Right ventricle myocardium inferior (tissue), 1 donor: ENCODE measurements at places on chromosomes 16 and 17. TPM values are rescaled to one million over a fixed set of nuclear protein-coding genes. Genes with fewer than 3 reads are reported as not detected.
A peak's percentile ranks its signal among the peaks of the same experiment; 100 is the strongest.

GRCh38 chr16:10949424-10949970 is 5.1 kb downstream of the CLEC16A start:
- no peak for DNase-seq

DNA sequence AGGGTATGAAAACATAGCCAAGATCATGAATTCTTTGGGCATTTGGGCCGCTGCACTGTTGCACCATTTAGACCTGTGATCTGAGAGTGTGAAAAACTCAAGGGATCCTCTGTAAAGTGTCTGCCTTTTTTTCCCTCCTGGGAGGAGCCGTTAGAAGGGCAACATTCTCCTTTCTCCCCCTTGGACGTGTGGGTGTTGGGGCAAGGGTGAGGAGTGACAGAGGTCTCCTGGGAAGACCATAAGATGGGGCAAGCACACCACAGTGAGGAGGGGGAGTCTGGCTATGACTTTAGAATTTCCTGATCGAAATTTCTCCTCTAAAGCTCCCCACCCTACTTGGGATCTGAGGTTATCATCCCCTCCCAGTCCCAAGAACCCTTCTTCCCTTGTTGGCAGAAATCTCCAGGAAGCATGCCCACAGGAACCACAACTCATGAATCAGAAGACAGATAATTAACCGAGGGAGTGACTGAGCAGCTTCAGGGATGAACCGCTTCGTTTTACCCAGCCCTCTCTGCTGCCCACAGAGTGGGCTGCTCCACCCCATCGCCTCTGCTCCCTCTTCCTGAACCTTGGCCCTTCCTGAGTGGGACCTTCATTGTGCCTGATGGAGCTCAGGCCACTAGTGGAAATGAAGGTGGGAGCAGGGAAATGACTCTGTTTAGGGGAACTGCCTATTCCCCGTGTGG is 4.2 kb downstream of the ITGB3 start:
- no peak for DNase-seq

DNA sequence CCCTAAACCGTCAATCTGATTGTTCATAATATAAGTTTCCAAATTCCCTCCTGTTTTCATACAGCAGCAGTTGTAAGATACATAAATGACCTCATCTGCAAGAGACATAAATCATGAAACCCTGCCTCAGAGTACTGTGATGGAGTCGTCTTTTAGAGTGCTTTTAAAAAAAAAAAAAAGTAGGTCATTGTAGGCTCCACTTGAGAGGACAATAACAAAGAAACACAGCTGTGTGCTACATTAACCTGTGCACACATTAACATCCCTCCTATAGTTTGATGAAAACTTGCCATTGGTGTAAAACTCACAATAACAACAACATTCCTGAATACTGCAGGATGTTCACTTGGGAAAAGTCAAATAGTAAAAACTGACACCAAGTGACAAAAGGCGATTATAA is 56.5 kb downstream of the XPO6 start:
- DNase-seq: no peak

DNA sequence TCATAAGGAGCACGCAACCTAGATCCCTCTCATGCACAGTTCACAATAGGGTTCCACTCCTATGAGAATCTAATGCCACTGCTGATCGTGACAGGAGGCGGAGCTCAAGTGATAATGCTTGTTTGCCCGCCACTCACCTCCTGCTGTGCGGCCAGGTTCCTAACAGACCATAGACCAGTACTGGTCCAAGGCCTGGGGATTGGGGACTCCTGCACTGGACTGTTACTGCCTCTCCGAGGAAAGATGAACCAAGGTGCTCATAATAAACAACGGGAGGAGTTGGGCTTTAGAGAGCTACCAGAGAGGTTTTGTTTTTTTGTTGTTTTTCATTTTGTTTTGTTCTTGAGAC is 58.2 kb downstream of the TK2 start:
- DNase-seq: peak; percentile 22

GRCh38 chr16:71296584-71297340 is 7.6 kb upstream of the CMTR2 start:
- no peak for DNase-seq

CA5A gene
- not detected for total RNA-seq

VAC14 gene
- total RNA-seq: 21.7 TPM

QPRT gene
- 29.2 TPM for total RNA-seq

DNA sequence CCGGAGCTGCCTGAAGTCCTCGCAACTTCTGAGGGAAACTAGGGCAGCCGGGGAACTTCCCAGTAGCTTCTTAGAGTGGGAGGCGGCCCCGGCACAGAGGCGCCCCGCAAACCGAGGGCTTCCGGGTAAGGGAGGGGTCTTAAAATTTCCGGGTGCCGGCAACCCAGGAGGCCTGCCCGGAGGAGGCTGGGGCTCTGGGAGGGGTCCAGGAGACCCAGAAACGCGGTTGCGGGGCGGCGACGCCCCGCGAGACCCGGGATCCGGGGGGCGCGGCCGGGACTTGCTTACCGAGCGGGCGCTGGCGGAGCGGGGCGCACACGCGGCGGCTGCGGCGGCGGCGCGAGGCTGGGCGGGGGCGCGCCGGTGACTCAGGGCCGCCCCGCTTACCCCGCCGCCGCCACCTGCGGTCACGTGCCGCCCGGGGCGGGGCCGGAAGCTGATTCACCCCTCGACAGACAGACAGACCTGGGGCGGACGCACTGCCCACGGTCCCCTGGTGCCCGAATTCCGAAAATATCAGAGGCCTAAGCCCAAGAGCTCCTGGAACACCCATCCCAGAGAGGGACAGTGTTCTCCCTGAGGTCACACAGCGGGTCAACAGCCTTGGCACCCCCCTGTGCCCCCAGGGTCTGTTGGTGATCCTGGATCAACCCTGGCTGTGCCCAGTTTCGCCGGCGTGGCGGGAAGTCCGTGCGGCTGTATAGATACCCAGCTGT is at the start of gene FAM83G:
Gene FAM83G, minus strand, starts transcription at position 344 of the 716 bp plus-strand sequence. CDS start 723 bp downstream, outside the sequence.
- peak; percentile 81 for DNase-seq

GRCh38 chr17:74163271-74163821 is 40.1 kb upstream of the RPL38 start:
- no peak for DNase-seq

ZNF205 gene
- total RNA-seq: 7.4 TPM

SLFN13 gene
- 6.7 TPM for total RNA-seq

DNA sequence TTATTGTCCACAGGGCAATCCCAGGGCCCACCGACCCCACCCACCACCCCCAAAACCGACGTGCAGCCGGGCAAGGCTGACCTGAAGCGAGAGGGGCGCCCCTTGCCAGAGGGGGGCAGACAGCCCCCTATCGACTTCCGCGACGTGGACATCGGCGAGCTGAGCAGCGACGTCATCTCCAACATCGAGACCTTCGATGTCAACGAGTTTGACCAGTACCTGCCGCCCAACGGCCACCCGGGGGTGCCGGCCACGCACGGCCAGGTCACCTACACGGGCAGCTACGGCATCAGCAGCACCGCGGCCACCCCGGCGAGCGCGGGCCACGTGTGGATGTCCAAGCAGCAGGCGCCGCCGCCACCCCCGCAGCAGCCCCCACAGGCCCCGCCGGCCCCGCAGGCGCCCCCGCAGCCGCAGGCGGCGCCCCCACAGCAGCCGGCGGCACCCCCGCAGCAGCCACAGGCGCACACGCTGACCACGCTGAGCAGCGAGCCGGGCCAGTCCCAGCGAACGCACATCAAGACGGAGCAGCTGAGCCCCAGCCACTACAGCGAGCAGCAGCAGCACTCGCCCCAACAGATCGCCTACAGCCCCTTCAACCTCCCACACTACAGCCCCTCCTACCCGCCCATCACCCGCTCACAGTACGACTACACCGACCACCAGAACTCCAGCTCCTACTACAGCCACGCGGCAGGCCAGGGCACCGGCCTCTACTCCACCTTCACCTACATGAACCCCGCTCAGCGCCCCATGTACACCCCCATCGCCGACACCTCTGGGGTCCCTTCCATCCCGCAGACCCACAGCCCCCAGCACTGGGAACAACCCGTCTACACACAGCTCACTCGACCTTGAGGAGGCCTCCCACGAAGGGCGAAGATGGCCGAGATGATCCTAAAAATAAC is 3.0 kb downstream of the SOX9 start:
- DNase-seq: no peak

NPIPA2 gene
- total RNA-seq: 3.0 TPM

DNA sequence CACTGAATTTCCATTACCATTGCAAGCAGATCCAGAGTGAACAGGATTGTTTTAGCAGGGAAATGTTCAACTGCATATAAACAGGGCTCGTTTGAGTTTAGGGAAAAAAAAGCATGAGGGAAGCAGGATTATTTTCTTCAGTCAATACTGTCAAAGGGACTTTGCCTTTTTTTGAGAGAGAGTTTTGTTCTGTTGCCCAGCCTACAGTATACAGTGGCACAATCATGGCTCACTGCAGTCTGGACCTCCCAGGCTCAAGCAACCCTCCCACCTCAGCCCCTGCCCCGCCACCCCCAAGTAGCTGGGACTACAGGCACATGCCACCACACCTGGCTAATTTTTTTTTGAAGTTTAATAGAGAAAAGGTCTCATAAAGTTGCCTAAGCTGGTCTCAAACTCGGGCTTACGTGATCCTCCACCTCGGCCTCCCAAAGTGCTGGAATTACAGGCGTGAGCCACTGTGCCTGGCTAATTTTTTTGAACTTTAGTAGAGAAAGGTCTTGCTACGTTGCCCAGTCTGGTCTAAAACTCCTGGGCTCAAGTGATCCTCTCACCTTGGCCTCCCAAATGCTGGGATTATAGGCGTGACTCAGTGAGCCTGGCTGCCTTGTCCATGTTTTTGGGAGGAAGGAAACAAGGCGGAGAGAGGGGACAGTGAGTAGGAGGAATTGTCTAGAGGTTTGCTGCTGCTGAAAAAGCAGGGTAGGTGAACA is 14.8 kb downstream of the PKD1L3 start:
- no peak for DNase-seq

GRCh38 chr17:71163813-71164122 is 957.1 kb upstream of the SOX9 start:
- DNase-seq: no peak

FAM20A gene
- 4.6 TPM for total RNA-seq

- no peak for DNase-seq
Observed at GRCh38 chr16:24896439-24896838, 50.7 kb downstream of the SLC5A11 start.

- no peak for DNase-seq
Observed at GRCh38 chr17:76076765-76077583, 2.0 kb upstream of the ZACN start.

DNA sequence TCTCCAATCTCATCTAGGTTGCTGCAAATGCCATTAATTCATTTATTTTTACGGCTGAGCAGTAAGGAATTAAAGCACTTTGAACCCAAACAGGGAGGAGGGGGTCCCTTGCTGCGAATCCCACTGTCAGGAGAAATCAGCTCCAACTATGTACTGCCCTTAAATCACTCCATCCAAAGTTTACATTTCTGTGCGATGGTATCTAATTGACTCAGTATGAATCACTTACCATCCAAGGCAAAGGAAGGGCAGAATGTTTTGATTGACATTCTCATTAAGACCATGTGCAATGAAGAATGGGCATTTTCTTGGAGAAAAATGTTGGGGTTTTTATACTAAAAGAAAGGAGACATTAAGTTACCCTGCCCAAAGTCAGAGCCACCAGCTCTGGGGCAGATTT is 47.7 kb upstream of the XYLT1 start:
- DNase-seq: no peak

DNA sequence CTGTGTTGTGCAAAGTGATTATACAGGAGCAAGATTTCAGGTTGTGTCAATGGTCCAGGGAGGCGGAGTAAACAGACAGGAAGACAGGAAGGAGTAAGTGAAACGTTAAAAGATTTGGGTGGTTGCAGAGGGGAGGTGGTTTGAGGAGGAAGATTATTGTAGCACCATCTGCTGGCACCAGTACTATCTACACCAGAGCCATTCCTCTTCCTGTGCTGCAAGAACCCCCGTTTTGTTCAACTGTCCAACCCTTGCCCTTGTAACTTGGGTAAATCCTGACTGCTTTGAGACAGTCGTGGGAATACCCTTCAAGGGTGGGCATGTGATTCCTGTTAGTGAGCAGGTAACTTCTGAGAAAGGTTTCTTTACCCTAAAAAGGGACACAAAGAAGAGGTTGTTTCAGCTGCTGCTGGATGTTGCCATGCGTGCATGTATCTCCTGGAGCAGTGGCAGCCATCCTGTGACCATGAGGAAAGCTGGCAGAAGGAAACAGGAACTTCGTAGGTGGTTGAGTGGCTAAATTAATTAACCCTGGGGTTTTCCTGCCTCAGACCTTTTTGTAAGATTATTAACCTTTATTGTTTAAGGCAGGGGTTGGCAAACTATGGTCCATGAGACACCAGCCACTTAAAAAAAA is 124.1 kb downstream of the PRKCA start:
- no peak for DNase-seq

DNA sequence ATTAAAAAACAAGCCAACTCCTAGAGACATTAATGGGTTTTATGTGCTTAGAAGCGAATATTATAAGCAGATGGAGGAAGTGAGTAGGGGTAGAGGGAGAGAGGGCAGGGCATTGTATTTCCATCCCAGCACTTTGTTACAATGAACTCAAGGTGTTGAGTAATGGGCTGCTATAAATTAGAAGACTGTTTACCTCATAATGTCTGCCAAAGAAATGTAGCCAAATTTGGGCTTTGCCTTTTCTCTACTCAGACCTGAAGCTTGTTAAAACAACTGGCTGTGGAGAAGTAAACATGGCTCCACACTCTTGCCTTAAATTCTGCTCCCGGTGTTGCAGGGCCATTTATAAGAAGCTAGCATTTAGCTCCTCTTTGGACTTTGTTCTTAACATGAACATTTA is 134.7 kb downstream of the PMP22 start:
- no peak for DNase-seq

DNA sequence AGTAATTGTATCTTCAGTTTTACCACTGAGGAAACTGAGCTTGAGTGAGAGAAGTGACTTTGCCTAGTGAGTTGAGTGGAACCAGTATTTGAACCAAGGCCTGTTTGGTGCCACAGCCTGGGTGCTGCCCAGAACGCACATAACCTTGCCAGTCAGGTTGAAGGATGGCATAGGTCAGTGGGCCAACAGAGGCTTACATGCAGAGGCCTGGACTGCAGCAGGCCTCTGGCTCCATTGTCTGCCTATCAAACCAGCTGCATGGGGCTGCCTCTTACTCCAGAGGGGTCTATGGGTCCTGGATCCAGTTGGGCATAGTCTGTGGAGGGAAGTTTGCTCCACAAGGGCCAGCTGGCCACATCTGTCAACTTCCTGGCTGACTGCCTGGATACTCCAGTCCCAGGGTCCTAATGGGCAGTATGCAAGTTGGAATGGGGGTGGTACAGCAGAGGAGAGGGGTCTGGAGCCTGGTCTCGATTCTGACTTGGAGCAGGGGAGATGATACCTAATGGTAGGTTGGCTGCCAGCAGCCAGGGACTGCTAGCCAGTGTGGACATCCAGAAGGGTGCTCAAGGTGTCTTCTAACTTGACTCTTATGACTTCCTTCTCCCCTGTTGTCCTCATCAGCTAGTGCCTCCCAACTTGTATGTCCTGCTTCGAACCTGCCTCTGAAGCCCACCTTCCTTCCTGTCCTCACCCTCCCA is 11.1 kb upstream of the RNF112 start:
- peak; percentile 64 for DNase-seq

GRCh38 chr16:16042076-16042475 is 92.7 kb downstream of the ABCC1 start:
- peak; percentile 73 for DNase-seq

MAPT gene
- total RNA-seq: 39.3 TPM
